Stimulated activated CD4-positive, alpha-beta T cell treated with anti-CD3 and anti-CD28 coated beads, Interleukin-15, amount 100 ng/mL, for 24 hours (primary cell): ENCODE measurements at places on chromosomes 13 and 19.

DNA sequence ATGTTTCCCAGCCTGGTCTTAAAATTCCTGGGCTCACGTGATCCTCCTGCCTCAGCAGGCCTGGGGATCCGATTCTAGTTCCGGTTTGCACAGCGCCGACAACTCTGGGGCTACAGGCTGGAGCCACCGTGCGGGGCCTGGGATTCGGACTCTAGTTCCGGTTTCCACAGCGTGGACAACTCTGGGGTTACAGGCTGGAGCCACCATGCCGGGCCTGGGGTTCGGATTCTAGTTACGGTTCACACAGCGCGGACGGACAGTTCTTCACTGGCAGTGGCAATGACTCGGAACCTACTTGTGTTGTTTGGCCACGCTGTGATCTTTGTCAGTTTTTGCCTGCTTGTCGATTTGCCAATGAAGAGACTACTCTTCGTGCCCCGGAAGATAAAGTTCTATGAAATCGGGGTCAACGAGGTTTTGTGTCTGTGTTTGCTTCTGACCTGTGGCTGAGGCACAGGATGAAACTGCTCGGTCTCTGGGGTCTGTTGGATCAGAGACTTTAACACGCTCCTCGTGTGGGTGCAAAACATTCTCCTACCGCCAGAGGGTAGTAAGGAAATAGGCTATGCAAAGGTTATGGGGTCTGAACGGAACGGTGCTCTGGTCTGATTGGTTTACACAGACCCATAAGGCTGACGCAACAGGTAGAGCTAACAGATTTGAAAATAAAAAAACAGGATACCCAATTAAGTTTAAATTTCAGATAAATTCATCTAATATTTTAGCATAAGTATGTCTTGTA is 12.1 kb upstream of the ZSCAN1 start:
- DNase-seq = peak; percentile 48

DNA sequence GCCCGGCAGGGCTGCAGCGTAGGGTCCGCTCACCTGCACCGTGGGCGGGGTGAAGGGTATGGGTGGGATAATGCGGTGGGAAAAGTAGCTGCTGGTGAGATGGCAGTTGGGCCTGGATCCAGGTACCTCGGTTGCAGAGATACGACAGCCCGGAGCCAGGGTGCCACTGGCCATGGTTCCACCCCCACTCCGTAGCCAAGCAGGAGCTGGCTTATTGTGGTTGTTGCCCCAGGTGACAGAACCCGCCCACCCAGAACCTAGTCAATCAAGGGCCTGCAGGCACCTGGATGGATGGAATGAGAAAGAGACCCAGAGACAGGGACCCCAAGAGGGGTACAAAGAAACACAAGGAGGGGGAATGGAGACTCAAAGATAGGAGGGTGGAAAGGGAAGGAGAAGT is 3.5 kb upstream of the LHB start:
- DNase-seq = peak; percentile 22

GRCh38 chr13:106468207-106468606 is 67.3 kb downstream of the EFNB2 start:
- DNase-seq = no peak

- no peak for DNase-seq
Measured at GRCh38 chr13:65756071-65756671, 1474.0 kb downstream of the PCDH9 start.

DNA sequence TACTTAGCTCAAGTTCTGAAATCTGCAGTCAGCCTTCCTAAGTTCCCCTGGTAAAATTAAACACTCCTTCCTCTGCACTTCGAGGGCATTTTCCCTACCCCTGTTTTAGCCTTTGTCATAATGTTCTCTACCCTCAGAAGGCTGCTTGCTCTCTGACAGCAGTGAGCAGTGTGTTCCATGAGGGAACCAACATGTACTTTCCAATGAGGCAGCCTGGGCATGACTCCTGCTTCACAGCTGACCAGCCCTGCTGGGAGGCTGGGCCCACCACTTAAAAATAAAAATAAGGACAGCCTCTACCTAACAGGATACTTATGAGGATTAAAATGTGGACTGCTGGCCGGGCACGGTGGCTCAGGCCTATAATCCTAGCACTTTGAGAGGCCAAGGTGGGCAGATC is 26.4 kb downstream of the RUBCNL start:
- DNase-seq = no peak
